Activated CD4-positive, alpha-beta T cell treated with anti-CD3 and anti-CD28 coated beads for 36 hours (primary cell): ENCODE measurements at places on chromosomes 6 and 20.

- no peak for DNase-seq
Observed at GRCh38 chr20:51135926-51136715, 113.2 kb upstream of the KCNG1 start.

- no peak for DNase-seq
Observed at GRCh38 chr6:161266513-161267230, 7.2 kb downstream of the AGPAT4 start.

DNA sequence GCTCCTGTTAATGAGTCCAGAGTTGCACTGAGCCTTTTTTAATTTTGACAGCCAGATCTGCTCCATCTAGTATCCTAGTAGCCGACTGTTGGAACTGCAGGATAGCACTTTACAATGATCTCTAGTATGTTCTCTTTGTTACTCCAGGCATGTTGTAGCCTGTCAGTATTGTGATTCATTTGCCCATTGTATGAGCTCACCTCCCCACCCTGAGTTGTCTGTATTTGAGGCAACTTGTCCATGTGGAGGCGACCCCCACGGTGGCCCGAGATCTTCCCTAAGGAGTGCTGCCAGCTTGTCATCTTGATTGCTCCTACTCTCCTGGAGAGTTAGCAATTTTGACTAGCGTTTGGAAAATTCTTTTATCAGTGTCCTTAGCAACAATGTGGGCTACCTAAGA lies 67.2 kb downstream of the DHX35 start:
- DNase-seq: no peak

GRCh38 chr6:37433657-37434271 lies 743 bp downstream of the CMTR1 start:
- DNase-seq: peak; percentile 76

GRCh38 chr6:163490826-163491577 lies 76.5 kb downstream of the QKI start:
- peak; percentile 29 for DNase-seq

GRCh38 chr6:28802417-28803336 lies 121.1 kb downstream of the TRIM27 start:
- no peak for DNase-seq
